Cardiac septum (tissue), 1 donor: ENCODE measurements at places on chromosomes 5 and 9. TPM values are rescaled to one million over a fixed set of nuclear protein-coding genes. Genes with fewer than 3 reads are reported as not detected.

OBP2B gene
- total RNA-seq, result not detected

GLIPR2 gene
- total RNA-seq, result 6.6 TPM

OR1Q1 gene
- not detected for total RNA-seq

PCDHA11 gene
- total RNA-seq, result not detected
